GM12891 (cell line): ENCODE measurements at places on chromosomes 11 and 22.

DNA sequence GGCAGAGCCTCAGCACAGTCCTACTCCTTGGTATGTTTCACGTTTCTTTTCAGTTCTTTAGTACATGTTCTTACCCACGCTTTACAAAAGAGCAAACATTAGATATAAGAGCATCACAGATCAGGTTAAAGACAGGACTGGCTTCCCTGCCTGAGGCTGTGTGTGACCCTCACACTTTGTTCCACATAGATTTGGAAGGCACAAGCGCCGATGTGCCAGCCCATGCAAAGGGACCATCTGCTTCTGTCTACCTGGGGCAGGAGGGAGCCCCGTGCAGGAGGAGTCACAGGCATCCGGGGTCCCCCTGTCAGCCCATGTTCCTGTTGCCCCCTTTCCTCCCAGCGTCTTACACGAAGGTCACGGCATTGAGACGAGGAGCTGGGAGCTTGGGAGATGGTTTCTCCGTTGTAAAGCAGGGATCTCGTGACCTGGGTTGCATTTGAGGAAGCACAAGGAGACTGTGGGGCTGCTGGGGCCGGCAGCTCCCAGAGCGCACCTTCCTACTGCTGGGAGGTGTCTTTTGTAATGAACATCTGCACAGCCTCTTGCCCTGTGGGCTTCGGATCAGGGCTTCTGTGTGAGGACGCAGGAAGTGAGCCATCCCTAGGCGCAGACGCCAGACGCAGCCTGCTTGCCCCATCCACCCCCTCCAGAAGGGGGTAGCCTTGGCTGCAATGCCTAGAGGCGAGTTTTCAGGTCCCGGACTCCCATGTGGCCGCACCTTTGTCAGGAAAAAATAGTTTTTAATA lies 72.6 kb downstream of the SCN3B start:
- DNase-seq, result no peak

DNA sequence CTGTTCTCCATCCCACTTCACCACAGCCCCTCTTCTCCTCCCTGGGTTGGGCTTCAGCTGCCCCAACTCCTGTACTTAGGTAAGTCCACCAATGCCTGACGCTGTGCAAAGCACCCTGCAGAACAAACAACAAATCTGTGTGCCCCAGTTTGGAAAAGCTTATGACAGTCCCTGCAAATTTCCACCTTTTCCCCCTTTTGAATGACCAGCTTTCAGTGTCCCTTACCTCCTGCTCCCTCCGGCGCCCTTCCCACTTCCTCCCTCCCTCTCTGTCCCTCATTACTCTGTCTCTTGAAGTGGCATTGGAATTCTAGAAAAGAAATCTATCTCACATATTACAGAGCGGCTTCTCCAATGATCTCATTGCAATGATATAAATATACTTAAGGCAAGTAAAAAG lies 352.9 kb upstream of the B3GAT1 start:
- DNase-seq, result no peak

GRCh38 chr11:57410287-57410686 lies 16.6 kb downstream of the SLC43A3 start:
- DNase-seq, result no peak

GRCh38 chr22:27400811-27401210 lies 400.7 kb downstream of the MN1 start:
- no peak for DNase-seq

DNA sequence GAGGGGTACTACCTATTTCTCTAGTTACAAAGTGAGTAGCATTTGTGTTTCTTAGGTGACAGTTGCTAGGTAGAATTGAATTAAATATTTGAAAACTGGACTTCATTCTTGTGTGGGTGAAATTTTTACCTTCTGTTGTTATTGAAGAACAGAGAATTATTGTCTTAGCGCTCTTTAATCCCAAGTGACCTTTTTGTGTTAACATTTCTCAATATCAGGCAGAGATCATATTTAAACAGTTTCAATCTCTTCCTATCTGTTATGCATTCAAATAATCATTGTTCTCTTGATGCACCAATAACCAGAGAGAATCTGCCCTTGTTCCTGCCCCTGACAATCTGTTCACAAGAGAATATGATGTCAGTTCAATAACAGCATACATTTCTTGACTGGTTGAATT lies 14.2 kb downstream of the KMT2A start:
- DNase-seq, result no peak

DNA sequence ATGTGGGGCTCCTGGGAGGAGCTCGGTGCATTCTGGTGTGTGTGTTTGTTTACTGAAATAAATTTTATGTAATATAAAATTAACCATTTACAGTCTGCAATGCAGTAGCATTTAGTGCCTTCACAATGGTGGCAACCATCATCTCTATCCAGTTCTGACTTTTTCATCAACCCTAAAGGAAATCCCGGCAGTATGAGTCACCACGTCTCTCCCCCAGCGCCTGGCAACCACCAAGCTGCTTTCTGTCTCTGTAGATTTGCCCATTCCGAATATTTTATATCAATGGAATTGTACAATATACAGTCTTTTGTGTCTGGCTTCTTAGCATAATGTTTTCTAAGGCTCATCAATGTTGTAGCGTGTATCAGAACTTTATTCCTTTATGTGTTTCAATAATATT lies 300.5 kb downstream of the MIAT start:
- no peak for DNase-seq

DNA sequence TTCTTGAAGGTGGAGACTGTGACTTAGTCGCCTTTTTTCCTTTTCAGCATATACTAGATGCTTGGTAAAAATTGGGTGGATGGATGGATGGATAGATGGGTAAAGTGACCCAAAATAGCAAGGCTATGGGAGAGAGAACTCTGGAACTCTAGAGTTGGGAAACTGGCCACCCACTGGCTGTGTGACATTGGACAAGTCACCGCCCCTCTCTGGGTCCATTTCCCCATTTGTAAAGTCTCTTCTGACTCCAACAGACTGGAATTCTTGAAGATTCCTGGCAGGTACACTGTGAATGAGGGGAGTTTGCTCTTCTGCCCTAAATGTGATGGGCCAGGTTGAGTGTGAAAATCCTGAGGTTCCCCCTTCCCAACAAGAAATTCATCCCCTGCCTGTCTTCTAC lies 8.0 kb downstream of the TKFC start:
- DNase-seq, result no peak

DNA sequence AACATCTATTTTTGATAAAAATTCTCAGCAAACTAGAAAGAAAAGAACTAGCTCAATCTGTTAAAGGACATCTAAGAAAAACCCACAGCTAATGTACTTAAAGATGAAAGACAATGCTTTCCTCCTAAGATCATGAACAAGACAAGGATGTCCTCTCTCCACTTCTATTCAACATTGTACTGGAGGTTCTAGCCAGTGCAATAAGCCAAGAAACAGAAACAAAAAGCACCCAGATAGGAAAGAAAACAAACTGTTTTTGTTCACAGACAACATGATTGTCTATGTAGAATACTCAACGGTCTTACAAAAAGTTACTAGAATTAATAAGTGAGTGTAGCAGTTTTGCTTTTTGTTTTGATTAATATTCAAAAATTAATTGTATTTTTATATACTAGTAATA lies 7.8 kb downstream of the CD3D start:
- no peak for DNase-seq

GRCh38 chr11:44837661-44838060 lies 110.9 kb downstream of the TSPAN18 start:
- no peak for DNase-seq

DNA sequence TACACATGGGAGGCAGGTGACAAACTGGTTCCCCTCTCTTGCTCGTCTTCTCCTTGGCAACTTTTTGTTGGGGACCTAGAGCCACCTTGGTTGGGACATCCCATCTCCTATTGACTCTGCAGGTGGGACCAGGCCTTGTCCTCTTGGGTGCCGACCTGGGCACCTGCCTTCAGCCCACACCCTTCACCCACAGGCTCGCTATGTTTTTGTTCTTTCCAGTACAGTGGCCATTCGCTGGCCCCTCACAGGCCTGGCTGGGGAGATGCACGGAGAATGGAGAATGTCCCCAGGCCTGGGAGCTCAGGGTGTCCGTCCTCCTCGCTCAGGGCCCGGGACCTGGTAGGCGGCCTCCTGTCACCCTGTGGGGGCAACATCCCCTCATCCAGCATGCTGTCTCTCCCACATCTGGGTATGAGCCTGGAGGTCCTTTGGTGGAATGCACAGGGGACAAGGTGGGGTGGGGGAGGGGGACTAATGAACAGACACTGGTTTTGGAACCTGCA lies 14.9 kb upstream of the OMP start:
- no peak for DNase-seq
